Glomerular endothelial cell (primary cell): ENCODE measurements at places on chromosomes 2 and 18. TPM values are rescaled to one million over a fixed set of nuclear protein-coding genes. Genes with fewer than 3 reads are reported as not detected.

- no peak for DNase-seq
These were observed 430 bp upstream of the CHMP1B start for GRCh38 chr18:11850821-11851145.

Gene CNRIP1
- 44.5 and 50.6 TPM in 2 replicates for total RNA-seq

- DNase-seq = no peak
These were observed 578.5 kb downstream of the TSN start for GRCh38 chr2:122333932-122334331.

DNA sequence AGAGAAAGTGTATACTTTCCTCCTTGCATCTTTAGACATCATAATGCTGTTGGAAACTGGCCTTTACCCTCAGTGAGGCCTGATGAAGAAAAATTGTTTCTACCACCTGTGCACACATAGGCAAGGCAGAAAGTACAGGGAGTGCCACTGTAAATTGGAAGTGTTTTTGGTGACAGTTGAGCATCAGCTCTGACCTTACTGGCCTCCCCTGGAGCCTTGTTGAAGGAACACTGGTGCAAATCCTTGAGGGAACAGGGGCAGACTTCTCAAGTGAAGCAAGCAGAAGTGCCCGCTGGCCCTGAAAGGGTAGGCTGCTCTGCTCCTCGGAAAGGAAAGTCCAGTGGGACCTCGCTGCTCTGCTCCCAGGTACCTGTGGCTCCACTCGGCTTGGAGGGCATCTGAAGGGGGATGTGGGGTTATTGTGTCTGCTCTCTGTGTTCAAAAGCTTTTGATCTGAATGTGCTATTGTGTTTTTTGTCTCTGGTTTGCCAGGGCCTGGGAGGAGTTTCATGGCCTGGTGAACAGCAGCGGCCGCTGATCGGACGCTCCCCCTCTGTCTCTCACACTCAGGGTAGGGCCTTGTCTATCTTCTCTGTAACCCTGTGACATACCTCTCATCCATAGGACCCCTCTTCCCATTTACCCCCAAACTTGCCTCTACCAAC is 23.4 kb downstream of the EIF4E2 start:
- no peak for DNase-seq

Gene SCN7A
- not detected in 2 replicates for total RNA-seq

Gene SCN2A
- total RNA-seq = 0.06 and 0.10 TPM in 2 replicates

DNA sequence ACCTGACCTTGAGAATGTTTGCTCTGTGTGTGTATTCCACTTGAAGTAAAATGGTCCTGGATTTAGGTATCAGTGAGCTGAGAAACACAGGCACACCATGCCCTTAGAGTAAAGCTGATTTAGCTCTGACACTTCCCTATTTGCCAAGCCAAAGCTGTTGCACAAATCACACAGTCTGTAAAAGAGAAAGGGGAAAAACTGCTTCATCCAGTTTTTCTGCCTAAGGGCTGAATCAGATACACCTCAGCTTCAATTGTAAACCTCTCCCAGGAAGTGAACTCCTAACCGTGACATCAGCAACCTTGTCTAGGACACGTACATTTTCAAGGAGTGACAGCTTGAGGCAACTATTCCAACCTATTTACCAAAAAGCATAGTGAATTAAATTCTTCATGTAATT is 150.4 kb downstream of the NR4A2 start:
- no peak for DNase-seq

DNA sequence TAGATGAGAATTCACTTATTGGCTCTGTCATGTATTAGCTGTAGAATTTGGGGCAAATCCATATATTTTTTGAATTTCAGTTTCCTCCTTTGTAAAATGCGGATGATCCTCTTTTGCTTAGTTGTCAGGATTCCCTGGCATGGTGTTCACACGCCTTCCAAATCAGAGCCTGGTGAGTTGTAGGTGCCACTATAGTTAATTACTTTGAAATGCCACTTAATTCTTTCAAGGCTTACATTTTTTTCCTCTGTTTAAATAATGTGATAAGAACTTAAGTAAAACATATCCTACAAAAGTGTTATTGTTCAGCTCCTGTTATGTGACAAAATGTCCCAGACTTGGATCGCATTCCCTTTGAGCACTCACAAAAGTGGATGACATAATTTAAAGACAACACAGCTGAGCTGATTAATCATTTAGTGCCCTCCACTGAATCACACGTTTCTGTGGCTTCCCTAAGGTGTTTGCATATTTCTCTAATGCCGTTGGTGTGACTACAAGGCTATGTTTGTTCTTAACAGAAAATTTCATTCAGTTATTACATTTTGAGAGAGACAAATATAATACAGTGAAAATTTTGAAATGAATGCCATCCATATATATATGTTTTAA is 471.2 kb upstream of the CHST9 start:
- DNase-seq = no peak

DNA sequence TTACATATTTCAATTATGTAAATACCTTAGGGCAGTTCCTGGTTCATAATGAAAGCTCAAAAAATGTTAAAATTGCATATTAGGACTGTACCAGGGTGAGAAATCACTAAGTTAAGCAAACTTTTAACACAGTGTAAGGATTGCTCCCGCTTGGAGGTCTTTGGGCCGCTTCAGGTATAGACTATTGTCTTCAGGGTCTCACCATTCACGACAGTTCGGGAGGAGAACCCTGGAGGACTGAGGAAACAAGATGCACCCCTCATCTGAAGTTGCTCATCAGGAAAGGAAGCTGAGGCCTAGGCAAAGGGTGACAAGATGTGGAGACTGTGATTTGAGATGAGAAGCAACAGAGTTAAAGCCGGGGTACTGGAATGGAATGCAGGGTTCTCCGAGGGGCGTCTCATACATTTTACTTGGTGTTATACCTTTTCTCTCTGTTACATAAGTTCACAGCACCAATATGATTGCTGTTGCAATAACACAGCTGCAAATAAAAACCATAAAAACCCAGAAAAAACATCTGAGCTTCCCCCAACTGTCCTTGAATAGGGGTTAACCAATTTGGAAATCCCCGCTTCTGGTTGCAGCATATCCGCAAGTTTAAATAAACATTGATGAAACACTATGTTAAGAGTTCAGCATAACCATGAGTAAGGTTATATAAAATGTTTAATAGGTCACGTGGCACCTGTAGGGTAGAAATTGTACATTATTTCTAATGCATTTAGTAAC is 40.1 kb downstream of the FBXO48 start:
- DNase-seq = no peak

- DNase-seq = no peak
These were observed 100.2 kb downstream of the BCL11A start for GRCh38 chr2:60453301-60453700.

Gene UGT1A10
- not detected in 2 replicates for total RNA-seq

Gene ABCG8
- not detected in 2 replicates for total RNA-seq

GRCh38 chr2:185284696-185285095 is 453.9 kb upstream of the FSIP2 start:
- no peak for DNase-seq

GRCh38 chr2:106065983-106066820 is 127.9 kb downstream of the UXS1 start:
- no peak for DNase-seq

Gene MALL
- 94.9 and 197 TPM in 2 replicates for total RNA-seq

DNA sequence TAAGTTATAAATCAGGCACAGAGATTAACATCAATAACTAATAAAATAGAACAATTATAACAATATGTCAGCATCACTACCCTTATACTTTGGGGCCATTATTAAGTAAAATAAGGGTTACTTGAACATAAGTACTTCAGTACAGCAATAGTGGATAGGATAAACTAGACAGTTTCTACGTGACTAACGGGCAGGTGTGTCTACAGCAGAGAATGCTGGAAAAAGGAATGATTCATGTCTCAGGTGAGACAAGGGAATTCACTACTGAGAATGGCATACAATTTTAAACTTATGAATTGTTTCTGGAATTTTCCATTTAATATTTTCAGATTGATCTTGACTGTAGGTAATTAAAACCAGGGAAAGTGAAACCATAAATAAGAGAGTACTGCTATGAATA is 5.5 kb downstream of the WDR75 start:
- no peak for DNase-seq

Gene INPP5D
- 26.2 and 46.3 TPM in 2 replicates for total RNA-seq

DNA sequence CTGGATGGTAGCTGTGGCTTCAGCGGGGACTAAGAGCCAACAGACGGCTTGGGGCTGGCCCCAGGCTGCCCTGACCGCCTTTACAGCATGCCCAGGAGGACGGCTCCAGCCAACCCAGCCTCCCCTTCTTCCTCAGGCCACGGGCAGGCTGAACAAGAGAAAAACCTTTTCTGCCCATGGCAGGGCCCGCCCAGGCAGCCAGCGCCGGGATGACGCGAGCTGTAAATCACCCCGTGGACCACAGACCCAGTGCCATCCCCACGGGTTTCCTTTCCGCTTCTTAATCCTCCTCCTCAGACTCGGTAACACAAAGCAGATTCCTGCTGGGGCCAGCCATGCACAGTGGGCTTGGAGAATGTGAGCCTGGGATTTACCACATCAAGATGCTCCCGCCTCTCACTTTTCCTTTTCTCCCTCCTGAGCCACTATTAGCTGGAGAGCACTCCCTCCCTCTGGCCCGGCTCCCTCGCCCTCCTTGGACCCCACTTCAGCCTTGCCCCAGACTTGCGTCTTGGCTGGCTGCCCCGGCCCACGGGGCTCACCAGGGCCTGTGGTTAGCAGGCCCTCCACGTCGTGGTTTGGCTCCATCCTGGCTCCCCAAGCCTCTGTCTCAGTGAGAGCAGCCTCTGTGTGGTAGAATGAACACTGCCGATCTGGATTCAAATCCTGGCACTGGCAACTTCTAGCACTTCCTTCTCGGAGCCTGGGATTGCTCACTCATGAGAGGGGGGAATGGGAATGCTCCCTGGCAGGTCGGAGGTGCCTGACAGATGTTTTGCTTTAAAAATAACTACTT is 31.4 kb downstream of the ATOH8 start:
- no peak for DNase-seq

DNA sequence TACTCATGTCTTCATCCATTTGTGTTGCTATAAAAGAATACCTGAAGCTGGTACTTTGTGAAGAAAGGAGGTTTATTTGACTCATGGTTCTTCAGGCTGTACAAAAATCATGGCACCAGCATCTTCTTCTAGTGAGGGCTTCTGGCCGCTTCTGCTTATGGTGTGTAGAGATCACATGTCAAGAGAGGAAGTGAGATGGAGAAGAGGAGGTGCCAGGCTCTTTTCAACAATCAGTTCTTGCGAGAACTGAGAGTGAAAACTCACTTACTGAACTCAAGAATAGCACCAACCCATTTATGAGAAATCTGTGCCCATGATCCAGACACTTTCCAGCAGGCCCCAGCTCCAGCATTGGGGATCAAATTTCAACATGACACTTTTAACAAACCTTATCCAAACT is 30.0 kb upstream of the BARD1 start:
- DNase-seq = no peak

GRCh38 chr2:105576050-105576439 is 168.7 kb upstream of the NCK2 start:
- DNase-seq = no peak

Gene HADHB
- total RNA-seq = 110 and 123 TPM in 2 replicates

DNA sequence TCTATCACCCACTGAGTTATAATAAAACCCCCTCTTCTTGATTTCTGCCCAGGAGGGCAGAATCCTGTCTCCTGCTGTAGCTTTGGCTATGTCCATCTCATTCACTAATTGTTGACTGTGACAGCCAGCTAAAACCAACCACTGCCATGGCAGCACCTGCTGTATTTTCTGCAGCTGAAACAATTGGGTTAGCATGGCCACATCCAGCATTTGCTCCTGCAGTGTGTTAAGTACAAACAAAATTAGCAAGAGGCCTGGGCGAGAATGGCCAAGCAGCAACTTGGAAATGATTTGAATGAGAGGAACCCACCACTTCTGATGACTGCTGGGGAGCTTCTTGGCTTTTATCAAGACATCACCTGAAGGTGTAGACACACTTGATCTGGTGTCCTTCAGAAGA is 89.4 kb upstream of the LRRTM1 start:
- DNase-seq = no peak

- DNase-seq = no peak
These were observed 105.6 kb upstream of the UXS1 start for GRCh38 chr2:106299696-106300095.

- no peak for DNase-seq
These were observed 1.2 kb upstream of the RAB12 start for GRCh38 chr18:8607776-8608742.

Gene C2orf81
- total RNA-seq = 0.34 and 0.82 TPM in 2 replicates

- DNase-seq = no peak
These were observed 20.4 kb upstream of the BCL2 start for GRCh38 chr18:63339920-63340484.

Gene GALR1
- not detected in 2 replicates for total RNA-seq

- no peak for DNase-seq
These were observed 93.0 kb upstream of the MYO3B start for GRCh38 chr2:170084820-170085491.

GRCh38 chr18:12904012-12904516 is 20.0 kb upstream of the PTPN2 start:
- DNase-seq = no peak

Gene NFATC1
- total RNA-seq = 6.0 and 16.1 TPM in 2 replicates

DNA sequence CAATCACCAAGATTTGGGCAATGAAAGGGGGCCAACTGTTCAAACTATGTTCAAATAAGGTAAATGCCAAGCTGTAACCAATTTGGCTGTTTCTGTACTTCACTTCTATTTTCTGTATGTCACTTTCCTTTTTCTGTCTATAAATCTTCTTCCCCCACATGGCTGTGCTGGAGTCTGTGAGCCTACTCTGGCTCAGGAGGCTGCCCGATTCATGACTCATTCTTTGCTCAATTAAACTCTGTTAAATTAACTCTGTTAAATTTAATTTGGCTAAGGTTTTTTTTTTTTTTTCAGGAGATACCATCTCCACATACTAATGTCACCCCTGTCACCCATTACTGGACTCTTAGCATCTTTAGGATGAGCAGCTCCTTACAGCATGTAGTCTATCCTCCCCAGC is 178.8 kb upstream of the TWIST2 start:
- DNase-seq = no peak

Gene COLEC11
- 0.29 TPM in 1 of 2 replicates, not detected in the other for total RNA-seq

Gene ITM2C
- 47.2 and 91.2 TPM in 2 replicates for total RNA-seq

DNA sequence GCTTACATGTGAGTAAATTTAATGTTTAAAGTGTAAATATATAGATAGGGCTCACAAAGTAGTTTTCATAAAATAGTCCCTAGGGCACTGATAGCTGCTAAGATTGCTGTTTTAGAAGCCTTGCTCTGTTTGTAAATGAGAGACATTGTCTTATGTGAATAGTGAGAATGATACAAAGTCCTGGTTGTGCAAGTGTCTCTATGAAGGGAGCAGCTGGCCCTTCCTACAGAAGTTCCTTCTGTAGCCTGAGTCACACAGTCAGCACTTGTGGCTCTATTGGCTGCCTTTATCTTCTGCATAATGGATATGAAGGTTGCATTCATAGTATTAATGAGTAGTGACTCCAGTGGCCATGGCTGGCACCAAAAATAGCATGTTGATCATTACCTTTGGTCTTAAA is 279.7 kb downstream of the OSR1 start:
- DNase-seq = no peak
